Lung (tissue), 17 donors: ENCODE measurements at places on chromosomes 5 and 9. TPM values are rescaled to one million over a fixed set of nuclear protein-coding genes. Genes with fewer than 3 reads are reported as not detected.

Gene LVRN
- 0.94 TPM for total RNA-seq

Gene PCDHA1
- not detected for total RNA-seq

Gene PROB1
- 2.2 TPM for total RNA-seq

Gene NDUFS6
- 38.4 TPM for total RNA-seq

Gene DBH
- 0.06 TPM for total RNA-seq

Gene RICTOR
- total RNA-seq = 31.1 TPM

Gene BARX1
- not detected for total RNA-seq

Gene GRXCR2
- not detected for total RNA-seq

Gene POLR1E
- total RNA-seq = 18.0 TPM

Gene GARIN3
- total RNA-seq = not detected

- no peak for DNase-seq
- H3K4me1 ChIP-seq = no peaks in the 10 kb centered on the region
- no peaks in the 10 kb centered on the region for H3K27me3 ChIP-seq
- no peaks in the 10 kb centered on the region for H3K36me3 ChIP-seq
- H3K4me3 ChIP-seq = peak overlapping the region; percentile 43
- H3K27ac ChIP-seq = peak overlapping the region; percentile 42
Measured at GRCh38 chr5:88888848-88889188, 5.8 kb upstream of the MEF2C start.

- no peak for DNase-seq
- H3K4me3 ChIP-seq = no peak overlapping the region
- H3K27me3 ChIP-seq = no peaks in the 10 kb centered on the region
- no peak overlapping the region for H3K27ac ChIP-seq
- H3K36me3 ChIP-seq = no peaks in the 10 kb centered on the region
Measured at GRCh38 chr5:134041570-134042411, 37.0 kb upstream of the VDAC1 start.

DNA sequence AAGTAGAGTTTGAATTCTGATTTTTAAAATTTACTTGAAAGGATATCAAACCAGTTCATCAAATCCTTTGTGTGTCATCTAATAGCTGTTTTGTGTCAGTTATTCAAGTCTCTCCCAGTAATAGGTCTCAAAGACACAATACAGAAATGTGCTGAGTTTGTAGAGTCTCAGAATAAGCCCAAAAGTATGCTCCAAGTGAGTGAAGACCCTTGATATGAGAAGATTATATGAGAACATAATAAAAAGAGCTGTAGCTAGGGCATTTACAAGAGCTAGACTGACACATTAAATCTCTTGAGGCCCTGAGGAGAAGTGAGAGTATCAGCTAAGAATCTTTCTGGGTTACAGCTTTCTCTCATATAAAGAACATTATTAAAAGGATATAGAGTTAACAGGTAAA, 721.0 kb upstream of the ARRDC3 start:
- H3K36me3 ChIP-seq = no peaks in the 10 kb centered on the region
- H3K27me3 ChIP-seq = no peaks in the 10 kb centered on the region
- H3K27ac ChIP-seq = no peak overlapping the region
- H3K4me1 ChIP-seq = no peaks in the 10 kb centered on the region

DNA sequence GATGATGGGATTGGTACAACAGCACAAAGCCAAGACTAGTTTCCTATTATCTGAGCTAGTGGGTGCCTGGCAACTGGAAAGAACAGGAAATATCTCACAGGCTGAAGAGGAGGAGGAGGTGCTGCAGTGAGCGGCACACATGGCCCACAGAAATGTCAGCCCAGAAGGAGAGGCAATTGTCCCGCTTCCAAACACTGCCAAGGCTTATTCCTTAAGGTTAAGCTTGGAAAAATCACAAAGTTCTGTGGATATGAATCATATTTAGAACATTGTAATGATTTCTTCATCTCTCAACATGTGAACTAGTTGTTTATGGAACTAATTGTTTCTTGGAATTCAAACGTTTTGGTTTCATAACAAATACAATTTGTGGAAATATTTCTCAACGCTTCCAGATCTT, 1019.5 kb upstream of the SEMA6A start:
- H3K36me3 ChIP-seq = no peaks in the 10 kb centered on the region
- DNase-seq = peak; percentile 8
- H3K4me1 ChIP-seq = no peaks in the 10 kb centered on the region
- H3K27ac ChIP-seq = no peak overlapping the region
- no peaks in the 10 kb centered on the region for H3K27me3 ChIP-seq
- H3K4me3 ChIP-seq = no peak overlapping the region

GRCh38 chr5:14724633-14725032, 60.1 kb downstream of the OTULIN start:
- no peak overlapping the region for H3K4me3 ChIP-seq
- H3K27ac ChIP-seq = no peak overlapping the region
- no peaks in the 10 kb centered on the region for H3K4me1 ChIP-seq

DNA sequence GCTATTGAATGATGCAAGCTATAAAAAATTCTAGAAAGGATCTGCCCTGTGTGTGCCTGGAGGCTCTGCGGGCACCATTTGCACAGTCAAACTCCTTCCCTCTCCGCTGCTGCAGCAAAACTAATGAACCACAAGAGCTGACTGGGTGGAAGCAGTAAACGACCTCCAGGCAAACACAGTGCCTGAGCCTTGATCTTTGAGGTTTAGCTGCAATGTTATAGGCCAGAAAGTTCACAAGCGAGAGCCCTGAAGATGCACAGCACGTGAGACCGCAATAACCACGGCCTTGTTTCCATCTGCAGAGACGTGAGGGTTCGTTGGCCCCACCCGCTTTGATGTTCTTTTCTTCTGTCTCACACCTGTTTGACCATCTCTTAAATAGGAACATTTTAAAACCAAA, 69.2 kb upstream of the S1PR3 start:
- H3K27me3 ChIP-seq = no peaks in the 10 kb centered on the region
- no peaks in the 10 kb centered on the region for H3K36me3 ChIP-seq
- no peak overlapping the region for H3K27ac ChIP-seq
- H3K4me1 ChIP-seq = no peaks in the 10 kb centered on the region
- no peak overlapping the region for H3K4me3 ChIP-seq
- no peak for DNase-seq

DNA sequence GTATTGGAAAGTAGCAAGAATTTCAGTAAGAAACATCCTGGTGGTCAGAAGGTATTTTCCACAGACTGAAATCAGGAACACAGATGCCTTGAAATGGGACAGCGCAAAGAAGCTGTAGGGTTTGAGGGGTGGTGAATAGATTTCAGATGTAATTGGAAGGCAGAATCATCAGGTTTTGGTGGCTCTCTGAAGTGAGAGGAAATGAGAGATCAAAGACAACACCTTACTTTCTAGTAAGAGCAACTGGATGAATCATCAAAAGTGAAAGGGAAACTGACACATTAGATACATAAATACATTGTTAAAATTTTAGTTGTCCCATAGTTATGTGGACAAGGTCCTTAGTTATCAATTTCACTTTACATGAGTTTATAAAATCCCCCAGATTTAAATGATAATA, 188.2 kb upstream of the SLC27A6 start:
- no peaks in the 10 kb centered on the region for H3K27me3 ChIP-seq
- H3K36me3 ChIP-seq = no peaks in the 10 kb centered on the region
- H3K4me1 ChIP-seq = peaks cover 2% of the 10 kb centered on the region
- no peak overlapping the region for H3K4me3 ChIP-seq
- no peak overlapping the region for H3K27ac ChIP-seq

- no peak overlapping the region for H3K27ac ChIP-seq
- no peak overlapping the region for H3K4me3 ChIP-seq
- no peak for DNase-seq
- H3K4me1 ChIP-seq = peaks cover 16% of the 10 kb centered on the region
- H3K36me3 ChIP-seq = no peaks in the 10 kb centered on the region
Measured at GRCh38 chr5:138969323-138970002, 94.3 kb upstream of the LRRTM2 start.

DNA sequence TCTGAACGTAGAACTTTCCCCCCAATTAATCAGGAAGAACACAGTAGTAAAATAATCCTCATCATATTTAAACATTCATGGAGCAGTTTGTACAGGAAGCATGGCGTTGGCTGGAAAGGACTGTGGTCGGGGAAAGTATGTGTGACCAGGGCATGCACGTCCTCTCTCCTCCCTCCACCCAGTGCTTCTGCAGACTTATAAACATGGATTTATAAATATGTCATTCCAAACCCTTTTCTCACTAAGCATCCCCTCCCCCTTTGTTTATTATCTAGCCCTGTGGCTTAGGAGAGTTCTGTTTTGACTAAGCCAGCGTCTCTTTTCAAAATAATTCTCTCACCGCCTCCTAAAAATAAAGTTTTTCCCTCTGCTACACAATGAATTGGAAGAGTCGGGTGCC, 70.4 kb upstream of the DAP start:
- DNase-seq = peak; percentile 74
- no peak overlapping the region for H3K4me3 ChIP-seq
- H3K27me3 ChIP-seq = no peaks in the 10 kb centered on the region
- H3K27ac ChIP-seq = peak overlapping the region; percentile 57

GRCh38 chr9:607417-607816, 234.1 kb upstream of the DMRT1 start:
- DNase-seq = no peak
- H3K4me3 ChIP-seq = no peak overlapping the region
- H3K36me3 ChIP-seq = no peaks in the 10 kb centered on the region
- H3K27me3 ChIP-seq = no peaks in the 10 kb centered on the region

DNA sequence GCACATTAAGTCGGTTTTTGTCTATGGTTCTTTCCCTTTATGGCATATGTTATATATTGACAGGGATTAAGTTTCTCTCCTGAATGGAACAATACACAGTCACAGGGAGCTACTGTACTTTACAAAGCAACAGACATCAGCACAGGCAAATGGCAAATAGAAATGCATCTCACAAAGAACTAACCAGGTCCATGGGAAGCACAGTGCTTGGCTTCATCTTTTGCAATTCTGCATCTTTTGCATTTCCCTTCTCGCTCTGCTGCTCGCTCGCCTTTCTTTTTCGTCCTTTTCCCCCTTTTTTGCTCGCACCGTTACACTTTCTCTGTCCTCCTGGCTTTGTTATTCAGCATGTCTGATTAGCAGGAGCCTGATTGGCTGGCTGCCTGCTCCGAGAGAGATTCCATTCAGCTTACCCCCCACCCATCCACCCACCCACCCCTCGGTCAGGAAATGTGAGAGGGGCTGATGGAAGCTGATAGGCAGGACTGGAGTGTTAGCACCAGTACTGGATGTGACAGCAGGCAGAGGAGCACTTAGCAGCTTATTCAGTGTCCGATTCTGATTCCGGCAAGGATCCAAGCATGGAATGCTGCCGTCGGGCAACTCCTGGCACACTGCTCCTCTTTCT, at the start of gene ADAMTSL1:
ADAMTSL1 (plus strand) TSS at position 502 of the 628 bp plus-strand sequence; CDS start at position 582, 80 bp downstream.
- no peaks in the 10 kb centered on the region for H3K27me3 ChIP-seq
- peak; percentile 63 for DNase-seq
- H3K27ac ChIP-seq = no peak within 1 kb of the TSS
- H3K4me1 ChIP-seq = no peaks in the 10 kb centered on the region
- H3K36me3 ChIP-seq = no peaks in the 10 kb centered on the region

DNA sequence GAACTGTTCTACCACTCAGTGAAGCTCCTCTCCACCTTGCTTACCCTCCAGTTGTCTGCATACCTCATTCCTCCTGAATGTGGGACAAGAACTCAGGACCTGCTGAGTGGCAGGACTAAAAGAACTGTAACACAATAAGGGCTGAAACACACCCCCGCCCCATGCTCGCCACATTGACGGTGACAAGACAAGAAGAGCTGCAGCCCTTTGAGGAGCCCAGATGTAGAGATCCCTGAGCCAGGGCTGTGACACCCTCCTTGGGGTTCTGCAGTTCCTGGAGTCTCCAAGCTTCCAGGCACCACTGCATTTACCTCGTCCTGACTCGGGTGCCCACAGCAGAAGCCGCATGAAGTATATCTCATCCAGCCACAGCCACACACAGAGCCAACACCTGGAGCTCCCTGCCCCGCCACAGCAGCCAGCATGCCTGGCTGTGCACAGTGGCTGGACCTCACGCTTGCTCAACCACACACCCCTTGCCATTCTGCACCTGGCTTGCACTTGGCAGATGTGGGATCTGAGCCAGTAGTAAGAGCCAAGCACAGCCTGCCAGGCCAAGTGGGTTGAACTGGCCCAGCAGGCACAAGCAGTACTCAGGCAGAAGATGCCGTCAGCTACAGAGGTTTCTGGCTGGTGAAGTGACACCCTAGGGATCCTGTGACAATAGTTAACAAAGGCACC, 166.1 kb downstream of the RNF180 start:
- no peaks in the 10 kb centered on the region for H3K27me3 ChIP-seq
- H3K4me3 ChIP-seq = no peak overlapping the region
- no peak for DNase-seq
- no peak overlapping the region for H3K27ac ChIP-seq
- H3K36me3 ChIP-seq = peaks cover 7% of the 10 kb centered on the region
- H3K4me1 ChIP-seq = no peaks in the 10 kb centered on the region

DNA sequence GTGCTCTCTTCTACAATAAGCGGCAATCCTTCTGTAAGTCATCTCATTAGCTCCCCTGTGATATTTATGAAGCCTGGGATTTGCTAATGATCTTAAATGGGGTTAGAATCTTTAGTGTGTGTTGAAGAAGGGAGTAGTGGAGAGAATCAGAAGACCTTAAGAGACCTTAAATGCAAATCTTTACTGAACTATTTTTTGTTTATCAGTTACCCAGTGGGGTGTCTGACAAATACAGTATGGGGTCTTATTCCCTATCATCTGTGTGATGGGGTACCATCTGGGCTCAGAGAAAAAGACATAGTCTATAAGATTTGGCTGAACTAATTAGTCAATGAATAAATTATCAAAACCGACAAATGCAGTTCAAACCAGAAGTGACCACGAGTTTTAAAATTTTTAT, 378.4 kb upstream of the SGCD start:
- H3K36me3 ChIP-seq = no peaks in the 10 kb centered on the region
- H3K4me1 ChIP-seq = no peaks in the 10 kb centered on the region
- no peak overlapping the region for H3K27ac ChIP-seq
- DNase-seq = no peak
- no peak overlapping the region for H3K4me3 ChIP-seq
- H3K27me3 ChIP-seq = no peaks in the 10 kb centered on the region

DNA sequence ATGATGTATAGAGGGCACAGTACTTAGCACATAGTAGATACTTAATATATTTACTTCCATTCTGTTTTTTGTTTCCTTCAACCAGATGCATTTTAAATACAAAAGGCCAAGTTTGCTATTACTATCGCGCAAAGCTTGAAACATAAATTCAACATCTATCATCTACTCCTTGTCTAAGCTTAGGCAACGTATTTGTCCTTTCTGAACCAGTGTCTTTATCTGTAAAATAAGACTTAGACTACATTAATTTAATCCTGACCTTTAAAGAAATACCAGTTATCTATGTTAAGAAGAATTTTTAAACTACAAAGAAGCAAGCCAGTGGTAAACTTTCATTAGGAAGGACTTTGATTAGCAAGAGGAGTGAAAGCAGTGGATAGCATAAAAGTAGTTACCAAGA, 173.0 kb downstream of the WDR70 start:
- no peaks in the 10 kb centered on the region for H3K4me1 ChIP-seq
- no peaks in the 10 kb centered on the region for H3K36me3 ChIP-seq
- H3K27ac ChIP-seq = no peak overlapping the region
- no peak overlapping the region for H3K4me3 ChIP-seq
- no peak for DNase-seq
- no peaks in the 10 kb centered on the region for H3K27me3 ChIP-seq

DNA sequence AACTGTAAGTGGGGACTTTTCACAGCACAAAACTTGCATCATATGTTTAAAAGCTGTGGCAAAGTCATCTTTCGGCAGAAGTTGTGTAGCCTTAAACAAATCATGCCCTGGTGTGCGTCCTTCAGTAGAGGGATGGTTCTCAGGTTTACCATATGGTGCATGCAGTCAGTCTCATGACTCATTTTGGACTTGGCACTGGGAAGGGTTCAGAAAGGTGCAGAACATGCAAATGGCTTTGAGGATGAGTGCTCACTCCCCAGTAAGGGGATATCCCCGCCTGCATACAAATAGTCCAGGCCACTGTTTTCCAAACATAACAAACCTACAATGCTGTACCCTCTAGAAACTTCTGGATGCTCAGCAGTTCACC, 260.3 kb downstream of the NDUFS4 start:
- H3K27me3 ChIP-seq = no peaks in the 10 kb centered on the region
- H3K27ac ChIP-seq = no peak overlapping the region
- H3K36me3 ChIP-seq = no peaks in the 10 kb centered on the region
- no peak overlapping the region for H3K4me3 ChIP-seq
- no peaks in the 10 kb centered on the region for H3K4me1 ChIP-seq
- no peak for DNase-seq
